ENCODE measurements at places on chromosomes 7 and 10.

DNA sequence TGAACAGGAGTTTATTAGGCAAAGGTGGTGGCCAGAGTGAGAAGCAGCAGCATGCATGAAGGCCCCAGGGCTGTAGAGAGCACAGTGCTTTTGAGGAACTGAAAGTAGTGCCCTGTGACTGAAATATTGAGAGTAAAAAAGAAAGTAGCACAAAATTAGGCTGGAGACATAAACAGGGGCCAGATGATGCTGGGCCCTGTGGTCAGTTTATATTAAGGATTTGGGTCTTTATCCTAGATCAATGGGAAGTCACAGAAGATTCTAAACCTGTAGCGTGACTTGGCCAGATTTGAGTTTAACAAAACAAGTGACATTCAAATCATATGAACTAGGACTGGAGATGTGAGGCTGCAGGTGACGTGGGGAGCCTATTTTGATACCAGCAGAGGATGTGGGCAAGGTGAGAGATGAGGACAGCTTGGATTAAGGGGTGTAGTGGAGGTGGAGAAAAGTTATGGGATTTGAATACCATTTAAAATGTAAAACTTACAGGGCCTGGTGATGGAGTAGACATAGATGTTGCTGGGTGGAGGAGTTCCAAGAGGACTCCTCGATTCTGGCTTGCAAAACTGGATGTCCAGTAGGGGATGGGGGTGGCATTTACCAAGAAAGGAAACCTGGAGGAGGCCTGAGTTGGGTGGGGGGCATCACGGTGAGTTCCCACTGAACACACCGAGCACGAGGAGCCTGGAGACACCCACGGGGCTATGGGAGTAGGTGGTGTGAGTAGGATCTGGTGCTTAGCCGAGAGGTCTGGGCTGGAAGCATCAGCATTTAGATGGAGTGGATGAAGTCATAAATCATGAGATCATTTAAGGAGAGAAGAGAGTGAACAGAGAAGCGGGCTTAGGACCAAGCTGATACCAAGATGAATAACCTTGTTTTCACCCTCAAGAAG, 52.8 kb downstream of the HHEX start:
- peak; percentile 77 for DNase-seq

- DNase-seq, result no peak
Observed at GRCh38 chr7:122803323-122803722, 82.9 kb downstream of the CADPS2 start.

GRCh38 chr10:60299961-60300883, 89.5 kb downstream of the ANK3 start:
- no peak for DNase-seq

DNA sequence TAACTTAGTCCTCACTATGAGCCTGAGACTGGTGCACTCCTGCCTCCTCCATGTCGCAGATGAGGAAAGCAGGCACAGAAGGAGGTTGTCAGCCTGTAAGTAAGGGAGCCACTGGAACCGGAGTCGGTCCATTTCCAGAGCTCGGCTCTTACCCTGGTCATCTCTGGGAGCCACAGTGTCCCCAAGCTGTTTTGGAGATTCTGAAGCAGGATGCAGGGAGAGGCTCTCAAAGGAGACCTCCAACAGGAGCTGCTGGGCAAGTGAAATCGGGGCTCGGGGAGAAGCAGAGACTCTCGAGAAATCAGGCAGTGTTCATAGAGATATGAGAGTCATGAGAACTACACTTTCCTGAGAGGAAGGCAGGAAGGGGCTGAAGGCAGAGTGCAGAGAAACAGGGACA, 39.0 kb downstream of the VSTM4 start:
- no peak for DNase-seq

- DNase-seq, result no peak
Observed at GRCh38 chr10:112330607-112331160, 43.2 kb upstream of the ACSL5 start.

Measured in Peyer's patch (tissue), 4 donors.